Lung microvascular endothelial cell (primary cell): ENCODE measurements at places on chromosomes 6 and 20. TPM values are rescaled to one million over a fixed set of nuclear protein-coding genes. Genes with fewer than 3 reads are reported as not detected.
A peak's percentile ranks its signal among the peaks of the same experiment; 100 is the strongest.

The GRIK2 gene
- total RNA-seq = under 0.01 TPM in 1 of 2 replicates, not detected in the other

The BPIFB1 gene
- total RNA-seq = not detected in 2 replicates

The TOX2 gene
- 0.60 and 1.7 TPM in 2 replicates for total RNA-seq

The RING1 gene
- total RNA-seq = 14.4 and 22.8 TPM in 2 replicates

The STX11 gene
- 9.4 and 22.6 TPM in 2 replicates for total RNA-seq

The C20orf144 gene
- total RNA-seq = under 0.01 TPM in 1 of 2 replicates, not detected in the other

The NOTCH4 gene
- 9.1 and 14.8 TPM in 2 replicates for total RNA-seq

The GABBR1 gene
- total RNA-seq = 1.7 and 4.0 TPM in 2 replicates

The BANF2 gene
- total RNA-seq = not detected in 2 replicates

The RIN2 gene
- 71.4 and 80.2 TPM in 2 replicates for total RNA-seq

The MAP3K7 gene
- total RNA-seq = 15.7 and 16.8 TPM in 2 replicates

The HLA-DMA gene
- 0.20 and 0.44 TPM in 2 replicates for total RNA-seq

The RIPOR2 gene
- total RNA-seq = under 0.01 TPM in 2 replicates

- DNase-seq = no peak
These were observed 176.9 kb upstream of the SALL4 start for GRCh38 chr20:51979226-51979625.

DNA sequence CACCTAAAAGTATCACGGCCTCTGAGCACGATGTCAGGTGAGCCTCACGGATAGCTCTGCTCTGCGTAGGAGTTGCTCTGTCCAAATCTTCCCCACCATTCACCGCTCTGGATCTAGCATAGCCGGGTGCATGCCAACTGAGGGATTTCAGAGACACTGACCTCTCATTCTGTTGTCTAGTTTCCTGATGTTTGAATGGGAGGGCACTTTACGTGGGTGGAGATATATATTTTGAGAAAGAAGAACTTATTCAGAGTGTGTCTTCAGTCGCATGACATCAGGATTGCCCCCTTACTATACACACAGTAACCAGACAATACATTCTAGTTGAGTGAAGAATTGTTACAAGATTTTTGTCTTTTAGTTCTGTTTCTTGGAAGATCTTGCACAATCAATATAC is 96.5 kb upstream of the CITED2 start:
- no peak for DNase-seq

- no peak for DNase-seq
These were observed 23.4 kb downstream of the MGME1 start for GRCh38 chr20:17992224-17992637.

DNA sequence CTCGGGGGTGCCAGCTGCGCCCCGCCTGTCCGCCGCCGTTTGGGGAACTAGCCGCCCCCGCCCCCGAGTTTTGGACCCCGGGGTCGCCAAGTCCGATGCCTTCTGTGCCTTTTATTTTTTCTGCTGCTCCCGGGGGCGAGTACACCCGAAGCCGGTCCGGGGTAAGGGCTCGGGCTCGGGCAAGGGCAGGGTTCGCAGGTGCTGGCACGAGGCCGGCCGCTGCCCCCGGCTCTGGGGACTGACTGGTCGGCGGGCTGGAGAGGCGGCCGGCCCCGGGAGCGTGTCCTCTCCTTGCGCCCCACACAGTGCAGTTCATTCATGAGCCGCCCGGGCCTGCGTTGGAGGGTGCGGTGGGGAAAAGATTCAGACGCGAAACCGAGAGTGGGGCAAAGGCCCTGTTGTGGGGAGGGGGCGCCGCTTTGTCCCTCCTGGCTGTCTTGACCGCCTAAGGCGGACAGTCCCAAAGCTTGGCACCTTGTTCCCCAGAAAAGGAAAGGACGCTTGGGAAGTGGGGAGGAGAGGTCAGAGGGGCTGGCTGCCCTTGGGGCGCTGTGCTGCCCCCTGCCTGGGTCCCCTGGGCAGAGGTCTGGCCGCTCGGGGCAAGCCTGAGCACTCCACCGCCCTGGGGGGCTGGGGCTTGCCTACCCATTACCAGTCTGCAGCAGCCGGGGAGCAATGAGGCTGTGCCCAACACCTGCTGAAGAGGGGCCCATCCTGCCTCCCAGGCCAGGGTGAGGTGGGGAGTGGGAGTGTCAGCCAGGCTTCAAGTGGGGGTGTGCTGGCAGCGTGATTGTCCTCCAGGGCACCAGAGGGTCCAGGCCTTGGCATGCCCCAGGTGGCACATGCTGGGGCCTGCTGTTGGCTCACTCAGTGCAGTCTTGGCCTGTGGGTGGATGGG is 915 bp downstream of the TMEM63B start:
- DNase-seq = peak; percentile 46

DNA sequence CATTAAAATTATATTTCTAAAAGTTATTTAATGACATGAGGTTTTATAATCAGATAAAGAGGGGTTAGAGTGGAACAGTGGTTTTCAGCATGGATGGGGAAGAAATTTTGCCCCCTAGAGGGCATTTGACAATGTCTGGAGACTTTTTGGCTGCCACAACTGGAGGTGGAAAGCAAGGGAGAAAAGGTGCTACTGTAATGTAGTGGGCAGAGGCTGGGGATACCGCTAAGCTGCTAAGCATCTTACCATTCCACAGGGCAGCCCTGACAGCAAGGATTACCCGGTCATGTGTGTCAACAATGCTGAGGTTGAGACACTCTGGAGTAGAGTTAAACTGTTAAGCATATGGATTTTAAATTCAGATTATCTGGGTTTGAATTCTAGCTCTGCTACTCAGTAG is 52.9 kb upstream of the FABP7 start:
- peak; percentile 17 for DNase-seq

GRCh38 chr6:27130668-27131428 is 116.7 kb upstream of the PRSS16 start:
- no peak for DNase-seq

GRCh38 chr6:166977621-166978525 is 21.3 kb upstream of the CEP43 start:
- no peak for DNase-seq

GRCh38 chr6:11699576-11699975 is 79.0 kb downstream of the ADTRP start:
- no peak for DNase-seq

- no peak for DNase-seq
These were observed 8.3 kb upstream of the AVP start for GRCh38 chr20:3092611-3093379.

- peak; percentile 98 for DNase-seq
These were observed 201.6 kb upstream of the SGK1 start for GRCh38 chr6:134519465-134519864.

- peak; percentile 83 for DNase-seq
These were observed 534.7 kb upstream of the JARID2 start for GRCh38 chr6:14711056-14711703.

DNA sequence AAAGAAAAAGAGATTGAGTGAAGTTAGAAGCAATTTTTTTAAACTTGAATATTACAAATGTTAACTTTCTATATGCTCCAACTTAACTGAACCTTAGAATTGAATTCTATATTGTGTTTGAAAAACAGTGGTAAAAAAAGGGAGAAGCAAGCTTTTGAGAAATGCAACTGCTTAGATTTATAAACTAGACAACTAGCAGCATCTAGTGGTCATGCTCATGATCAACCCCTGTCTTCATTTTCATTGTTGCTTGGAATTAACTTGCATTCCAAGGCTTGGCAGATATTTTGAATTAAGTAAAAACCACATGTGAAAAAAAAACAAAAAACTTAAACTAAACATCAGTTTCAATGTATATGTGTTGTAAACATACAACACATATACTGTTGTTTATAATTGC is 113.1 kb downstream of the C6orf58 start:
- DNase-seq = peak; percentile 12

GRCh38 chr6:165766457-165766856 is 103.4 kb upstream of the PDE10A start:
- DNase-seq = peak; percentile 94

DNA sequence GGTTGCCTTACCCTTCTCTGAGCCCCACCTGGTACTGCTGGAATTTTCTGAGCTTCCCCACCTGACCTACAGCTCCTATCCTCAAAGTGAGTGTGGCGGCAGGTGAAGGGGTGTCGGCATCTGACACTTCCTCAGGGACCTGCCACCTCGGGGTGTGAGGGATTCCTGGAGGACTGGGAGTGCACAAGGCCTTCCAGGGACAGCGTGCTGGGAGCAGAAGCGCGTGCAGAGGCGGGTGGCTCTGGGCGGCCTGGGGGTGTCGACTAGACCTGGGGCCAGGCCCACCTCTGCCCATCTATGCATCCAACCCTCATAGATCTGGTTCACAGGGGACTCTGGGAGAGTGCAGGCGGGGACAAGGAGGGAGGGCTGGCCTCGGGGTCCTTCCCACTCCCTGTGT is 7.8 kb downstream of the DLGAP4 start:
- no peak for DNase-seq

DNA sequence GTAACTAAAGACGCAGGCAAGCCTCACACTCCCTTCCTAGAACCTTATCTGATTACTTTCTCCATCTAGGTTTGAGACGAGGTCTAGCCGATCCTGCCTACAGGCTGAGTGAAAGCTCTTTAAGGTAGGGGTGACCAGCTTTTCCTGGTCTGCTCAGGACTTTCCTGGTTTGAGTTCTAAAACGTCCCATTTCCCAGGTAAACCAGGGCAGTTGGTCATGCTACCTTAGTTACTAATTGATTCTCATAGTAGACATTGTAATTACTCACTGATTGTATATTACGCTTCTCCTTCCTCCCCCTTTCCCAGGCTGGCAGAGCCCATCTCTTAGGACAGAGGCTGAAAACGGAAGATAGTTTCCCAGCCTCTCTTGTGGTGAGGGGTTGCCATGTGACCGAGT is 27.9 kb upstream of the RSPO4 start:
- no peak for DNase-seq

DNA sequence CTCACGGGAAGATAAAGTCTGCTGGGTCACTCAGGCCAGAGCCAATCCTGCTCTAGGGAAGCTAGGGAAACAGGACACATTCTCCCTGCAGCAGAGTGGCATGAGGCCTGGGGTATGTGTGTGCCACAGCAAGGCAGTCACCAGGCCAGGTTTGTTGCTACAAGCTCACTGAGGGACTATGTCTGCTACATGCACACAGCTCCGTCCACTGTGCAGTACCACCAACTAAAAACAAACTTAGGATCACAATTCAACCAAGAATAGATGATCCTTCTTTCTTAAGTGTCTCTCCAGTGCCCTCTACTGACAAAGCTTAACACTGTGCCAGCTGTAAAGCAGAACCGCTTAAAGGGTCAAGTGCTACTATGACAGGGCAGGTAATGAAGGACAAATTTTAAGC is 192.5 kb downstream of the PTPRK start:
- peak; percentile 27 for DNase-seq

DNA sequence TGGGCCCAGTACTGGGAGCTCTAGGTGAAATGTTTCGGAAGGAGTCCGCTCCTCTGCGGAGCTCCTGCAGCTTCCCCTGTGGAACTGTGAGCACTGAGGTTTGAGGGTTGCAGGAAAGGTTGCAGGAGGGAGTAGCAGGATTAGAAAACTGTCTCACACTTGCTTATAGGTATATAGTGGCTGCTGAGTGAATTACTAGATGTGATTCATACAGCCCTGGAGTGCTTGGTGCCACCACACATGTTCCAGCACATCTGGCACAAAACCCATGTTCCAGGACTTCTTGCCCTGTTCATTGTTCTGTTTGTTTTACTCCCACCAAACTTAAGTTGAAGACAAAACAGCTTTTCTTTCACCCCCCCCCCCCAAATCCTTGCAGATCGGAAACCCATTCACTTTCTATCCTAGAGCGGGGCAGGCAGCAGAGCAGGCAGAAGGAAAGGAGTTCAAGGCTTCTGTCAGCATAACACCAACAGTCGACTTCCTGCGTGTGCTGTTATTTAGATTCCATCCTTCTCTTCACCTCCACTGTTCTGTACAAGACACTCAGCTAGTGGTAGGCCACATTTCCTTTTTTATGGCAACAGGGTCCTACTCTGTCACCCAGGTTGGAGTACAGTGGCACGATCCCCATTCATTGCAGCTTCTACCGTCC is 669 bp upstream of the PEX6 start:
- DNase-seq = peak; percentile 44
